NCI-H2171 (cell line): ENCODE measurements at places on chromosomes 6 and 20.

GRCh38 chr20:13037727-13038126, 29.0 kb downstream of the SPTLC3 start:
- DNase-seq: no peak

DNA sequence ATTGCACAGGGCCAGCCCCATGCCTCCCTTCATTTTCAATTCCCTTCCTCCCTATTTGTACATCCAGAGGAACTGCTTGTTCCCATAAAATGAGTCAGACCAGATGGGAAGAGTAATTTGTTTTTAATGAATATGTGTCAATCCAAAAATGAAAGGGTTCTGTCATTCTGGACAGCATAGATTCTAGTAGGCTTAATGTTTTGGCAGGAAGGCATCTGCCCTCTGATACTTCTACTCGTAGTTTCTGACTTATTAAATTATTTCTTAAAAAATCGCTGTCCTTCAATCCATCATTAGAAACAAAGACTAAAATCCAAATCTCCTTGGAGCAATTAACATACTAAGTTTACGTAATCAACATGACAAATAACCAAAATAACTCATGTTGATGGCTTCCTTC, 665.5 kb downstream of the TENT5A start:
- no peak for DNase-seq

GRCh38 chr6:157625764-157626163, 197.3 kb upstream of the SNX9 start:
- DNase-seq: no peak

DNA sequence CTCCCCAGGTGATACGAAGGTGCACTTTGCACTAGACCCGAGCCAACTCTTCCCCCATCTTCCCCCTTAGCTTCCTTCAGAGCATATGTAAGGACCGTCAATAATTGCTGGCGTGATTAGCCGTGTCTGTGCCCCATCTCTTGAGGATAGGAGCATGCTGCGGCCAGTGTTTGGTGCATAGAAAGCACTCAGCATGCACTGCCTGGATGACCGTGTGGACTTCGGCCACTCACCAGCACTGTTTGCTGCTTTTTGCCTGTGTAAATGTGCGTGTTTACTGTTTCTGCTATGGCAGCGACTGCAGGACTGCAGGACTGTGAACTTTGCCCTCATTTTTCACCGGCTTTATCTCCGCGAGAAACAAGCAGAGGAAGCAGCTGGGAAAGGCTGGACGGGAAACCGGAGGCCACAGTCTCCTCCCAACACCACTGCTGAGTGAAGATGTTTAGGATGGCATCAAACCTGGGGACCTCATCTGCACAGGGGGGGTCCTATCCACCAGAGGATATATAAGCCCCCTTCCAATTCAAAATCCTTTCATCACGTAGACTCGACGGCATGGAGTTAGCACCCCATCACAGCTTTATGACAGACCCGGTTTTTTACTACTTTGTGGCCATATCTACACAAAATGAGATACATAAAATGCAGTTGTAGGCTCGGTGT, 150.6 kb upstream of the AFDN start:
- no peak for DNase-seq

DNA sequence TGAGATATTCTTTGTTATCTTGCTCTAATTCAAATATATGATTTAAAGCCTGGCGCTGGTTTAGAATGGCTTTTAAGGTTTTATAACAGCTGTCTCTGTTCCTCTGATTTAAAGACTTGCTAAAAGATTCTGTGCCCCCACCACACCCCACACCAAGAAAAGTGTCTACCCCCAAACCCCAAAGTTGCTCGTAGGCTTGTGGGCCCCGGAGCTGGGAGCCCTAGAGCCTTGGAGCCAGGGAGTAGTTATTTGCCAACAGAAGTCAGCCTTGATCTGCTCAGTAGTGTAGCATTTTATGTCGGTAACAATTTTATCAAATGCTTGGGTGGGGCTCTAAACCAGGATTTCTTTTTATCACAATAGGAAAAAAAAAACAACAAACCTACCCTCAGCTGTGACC, 105.2 kb upstream of the TRAF3IP2 start:
- no peak for DNase-seq

DNA sequence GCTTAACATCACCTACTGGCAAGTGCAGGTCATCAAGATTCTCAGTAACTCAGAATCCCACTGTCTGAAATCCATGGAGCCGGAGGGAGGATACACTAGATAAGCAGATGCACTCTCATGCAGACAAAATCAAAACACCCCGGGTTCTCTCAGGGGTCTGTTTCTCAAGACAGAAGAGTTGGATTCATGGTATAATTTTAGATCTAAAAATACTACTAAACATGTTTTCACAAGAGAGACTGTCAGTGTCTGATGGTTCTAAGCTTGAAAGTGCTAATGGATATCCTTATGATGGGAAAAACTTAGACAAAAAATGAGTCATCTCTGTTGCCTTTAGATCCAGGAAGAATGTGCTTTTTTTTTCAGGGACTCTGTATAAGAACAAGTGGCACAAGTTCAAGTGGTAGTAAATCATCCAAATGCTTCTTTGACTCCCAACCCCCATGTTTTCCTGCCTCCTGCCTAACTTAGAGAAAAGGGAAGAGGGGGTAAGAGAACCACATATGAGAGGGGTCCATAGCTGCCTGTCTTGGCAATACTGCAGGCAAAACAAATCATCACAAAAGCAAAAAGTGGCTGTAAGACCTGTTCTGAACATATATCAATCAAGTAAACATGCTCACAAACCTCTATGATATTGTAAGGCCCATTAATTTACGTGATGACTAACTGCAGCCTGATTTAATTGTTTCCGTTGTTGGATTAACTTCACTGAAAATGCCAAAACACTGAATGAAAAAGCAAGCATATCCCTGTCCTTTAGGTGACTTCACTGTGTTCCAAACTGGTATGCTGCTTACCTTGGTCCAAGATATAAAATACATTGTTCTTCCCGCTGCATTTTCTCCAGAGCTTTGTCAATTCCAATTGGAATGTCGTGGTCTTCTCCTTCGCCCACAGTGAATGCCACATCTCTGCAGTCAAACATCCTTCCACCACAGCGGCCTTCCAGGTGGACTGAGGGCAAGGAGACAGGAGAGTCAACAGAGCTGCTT, 84.0 kb upstream of the TULP1 start:
- no peak for DNase-seq

- no peak for DNase-seq
These were observed 70.0 kb downstream of the SNX5 start for GRCh38 chr20:17898548-17898994.

GRCh38 chr20:62632575-62633090, 9.7 kb upstream of the SLCO4A1 start:
- DNase-seq: no peak

GRCh38 chr20:15814360-15814759, 758.9 kb downstream of the KIF16B start:
- DNase-seq: no peak

GRCh38 chr20:63367446-63368055, 6.4 kb upstream of the CHRNA4 start:
- no peak for DNase-seq

- DNase-seq: no peak
These were observed 73.7 kb downstream of the FARS2 start for GRCh38 chr6:5335020-5335419.

DNA sequence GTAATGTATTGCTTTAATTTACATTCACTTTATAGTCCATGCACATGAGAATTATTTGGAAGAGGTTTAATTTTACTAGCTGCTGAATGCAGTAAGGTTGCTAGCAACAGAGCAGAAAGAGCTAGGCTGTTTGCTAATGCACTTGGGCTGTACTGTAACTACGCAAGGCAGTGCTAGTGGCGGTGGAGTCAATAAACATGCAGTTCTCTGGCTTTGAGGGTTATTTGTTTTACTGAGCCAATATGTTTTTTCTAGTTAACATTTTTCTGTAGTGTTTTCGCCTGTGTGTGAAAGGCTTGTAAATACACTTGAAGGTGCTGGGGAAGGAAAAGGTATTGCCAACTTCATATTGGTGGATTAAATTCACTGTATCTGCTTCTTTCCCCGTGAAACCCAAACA, 112.8 kb downstream of the BTBD3 start:
- DNase-seq: no peak

GRCh38 chr20:60473211-60473610, 515.0 kb downstream of the CDH26 start:
- no peak for DNase-seq

- no peak for DNase-seq
These were observed 53.6 kb upstream of the TNFAIP3 start for GRCh38 chr6:137813308-137813970.
